Transverse colon (tissue), 4 donors: ENCODE measurements at places on chromosomes 3 and 15.

- DNase-seq, result no peak
Measured at GRCh38 chr3:40717471-40717870, 192.7 kb downstream of the ZNF621 start.

GRCh38 chr3:129278966-129279906 is 566 bp downstream of the HMCES start:
- DNase-seq, result peak; percentile 47

GRCh38 chr3:119601154-119601553 is 3.5 kb downstream of the PLA1A start:
- no peak for DNase-seq

GRCh38 chr3:123352134-123352554 is 96.7 kb downstream of the ADCY5 start:
- no peak for DNase-seq

DNA sequence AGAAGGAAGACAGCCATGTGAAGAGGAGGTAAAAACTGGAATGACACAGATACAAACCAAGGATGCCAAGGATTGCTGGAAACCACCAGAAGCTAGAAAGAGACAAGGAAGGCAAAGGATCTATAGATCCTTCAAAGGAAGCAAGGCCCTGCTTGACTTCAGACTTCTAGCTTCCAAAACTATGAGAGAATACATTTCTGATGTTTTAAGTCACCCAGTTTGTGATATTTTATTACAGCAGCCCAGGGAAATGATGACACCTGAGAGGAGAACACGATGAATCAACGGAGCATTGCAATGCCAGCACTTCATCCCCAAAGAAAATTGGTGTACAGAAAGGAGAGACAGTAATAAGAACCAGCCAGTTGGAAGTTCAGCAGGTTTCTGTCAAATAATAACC is 116.3 kb downstream of the MAGI1 start:
- no peak for DNase-seq

GRCh38 chr15:39873978-39874377 is 46.1 kb downstream of the GPR176 start:
- no peak for DNase-seq

DNA sequence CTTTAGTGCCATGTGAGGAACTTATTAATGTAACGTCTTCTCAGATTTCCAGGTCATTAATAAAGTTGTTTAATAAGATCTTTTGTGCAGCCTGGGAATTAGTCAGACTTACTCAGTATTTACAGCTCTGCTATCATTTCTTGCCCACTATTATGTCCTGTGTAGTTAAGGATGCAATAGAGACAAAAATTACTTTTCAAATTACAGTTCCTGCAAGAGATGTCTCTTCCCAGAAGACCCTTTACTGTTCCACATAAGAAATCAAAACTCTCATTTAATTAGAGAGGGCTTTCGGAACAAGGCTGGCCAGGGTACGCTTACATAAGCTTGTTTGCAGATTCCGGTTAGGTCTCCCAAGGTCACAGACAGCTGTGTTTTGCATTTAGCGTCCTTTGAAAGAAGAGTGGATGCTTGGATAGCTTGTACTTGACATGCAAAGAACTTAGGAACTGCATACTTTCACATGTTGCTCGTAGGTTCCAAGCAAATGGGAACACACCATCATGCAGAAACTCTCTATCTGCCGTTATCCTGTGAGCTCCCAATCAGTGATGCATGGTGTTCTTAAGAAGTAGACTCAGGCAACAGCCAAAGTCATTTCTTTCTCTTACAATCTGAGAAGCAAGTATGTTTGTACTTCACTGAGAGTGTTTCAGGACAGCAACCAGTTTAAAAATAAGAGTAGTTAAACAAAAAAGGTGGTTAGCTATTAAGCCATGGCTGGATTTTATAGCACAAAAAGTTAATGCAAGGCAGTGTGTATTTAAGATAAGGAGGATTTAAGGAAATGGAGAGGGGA is 37.4 kb downstream of the FILIP1L start:
- no peak for DNase-seq

GRCh38 chr3:141876891-141877621 is 613 bp downstream of the ATP1B3 start:
- peak; percentile 65 for DNase-seq

GRCh38 chr3:66498687-66499621 is 1.9 kb downstream of the LRIG1 start:
- no peak for DNase-seq

DNA sequence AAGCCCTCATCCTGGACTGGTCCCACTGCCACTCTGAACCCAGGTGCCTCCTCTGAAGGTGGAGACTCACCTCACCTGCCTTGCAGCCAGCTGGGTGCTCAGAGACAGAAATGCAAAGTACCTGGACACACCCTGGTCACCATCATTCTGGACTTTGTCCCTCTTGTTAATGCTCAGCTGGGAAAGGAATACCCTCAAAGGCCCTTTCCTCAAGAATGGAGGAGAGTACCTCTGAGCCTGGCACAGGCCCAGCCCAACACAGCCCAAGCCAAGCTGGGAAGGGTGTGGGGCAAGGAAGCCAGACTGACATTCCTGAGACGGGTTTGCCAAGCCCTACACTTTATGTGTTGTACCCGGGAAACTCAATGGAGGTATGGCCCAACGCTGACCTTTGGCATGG is 983 bp upstream of the ALAS1 start:
- DNase-seq, result peak; percentile 90

GRCh38 chr3:100395679-100396431 is 5.0 kb downstream of the TOMM70 start:
- DNase-seq, result no peak

GRCh38 chr15:26091184-26091583 is 228.1 kb upstream of the ATP10A start:
- DNase-seq, result no peak

GRCh38 chr15:40046721-40047414 is 7.9 kb upstream of the SRP14 start:
- DNase-seq, result no peak

- DNase-seq, result no peak
Measured at GRCh38 chr3:169266351-169266750, 397.2 kb downstream of the MECOM start.

DNA sequence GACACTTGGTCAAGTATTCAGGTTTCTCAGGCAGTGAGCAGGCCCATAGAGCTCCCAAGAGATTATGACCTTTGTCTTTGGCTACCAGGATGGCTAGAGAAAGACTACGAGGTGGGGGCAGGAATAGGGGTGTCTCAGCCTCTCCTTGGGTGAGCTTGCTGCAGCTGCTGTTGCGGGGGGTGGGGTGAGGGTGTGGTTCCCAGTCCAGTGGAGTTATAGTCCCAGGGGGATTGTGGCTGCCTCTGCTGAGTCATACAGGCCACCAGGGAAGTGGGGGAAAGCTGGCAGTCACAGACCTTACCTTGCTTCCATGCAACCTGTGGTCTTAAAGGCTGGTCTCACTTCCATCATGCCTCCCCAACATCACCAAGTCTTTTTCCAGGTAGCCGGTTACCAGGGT is 31.7 kb downstream of the ATP2C1 start:
- DNase-seq, result no peak

DNA sequence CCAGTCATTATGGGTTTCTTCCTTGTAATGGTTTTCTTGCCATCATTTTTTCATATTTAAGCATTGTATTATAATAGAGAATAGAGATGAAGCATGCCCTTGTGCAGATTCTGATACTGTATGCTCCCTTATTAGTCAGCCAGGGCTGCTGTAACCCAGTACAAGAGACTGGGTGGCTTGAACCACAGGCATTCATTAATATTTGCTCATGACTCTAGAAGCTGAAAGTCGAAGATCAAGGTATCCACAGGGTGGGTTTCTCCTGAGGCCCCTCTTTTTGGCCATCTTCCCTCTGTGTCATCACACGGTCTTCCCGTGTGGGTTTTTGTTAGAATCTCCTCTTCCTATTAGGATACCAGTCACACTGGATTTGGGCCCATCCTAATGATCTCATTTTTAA is 74.5 kb downstream of the FOXP1 start:
- DNase-seq, result no peak

DNA sequence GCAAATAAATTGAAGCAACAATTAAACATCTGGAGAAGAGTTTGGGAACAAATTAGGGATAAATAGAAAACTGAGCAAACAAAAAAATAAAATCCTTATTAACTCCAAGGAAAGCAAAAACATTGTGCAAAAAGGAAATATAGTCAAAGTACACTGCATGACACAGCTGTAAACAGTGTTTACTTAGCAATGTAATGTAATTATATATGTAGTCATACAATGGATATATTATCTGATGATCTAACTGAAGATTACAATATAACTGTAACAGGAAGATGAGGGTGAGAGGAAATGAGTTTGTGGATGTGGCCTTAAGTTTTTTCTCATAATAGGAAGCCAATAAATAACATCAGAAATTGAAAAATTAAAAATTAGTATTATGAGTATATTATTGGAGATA is 42.5 kb downstream of the SCN10A start:
- no peak for DNase-seq

DNA sequence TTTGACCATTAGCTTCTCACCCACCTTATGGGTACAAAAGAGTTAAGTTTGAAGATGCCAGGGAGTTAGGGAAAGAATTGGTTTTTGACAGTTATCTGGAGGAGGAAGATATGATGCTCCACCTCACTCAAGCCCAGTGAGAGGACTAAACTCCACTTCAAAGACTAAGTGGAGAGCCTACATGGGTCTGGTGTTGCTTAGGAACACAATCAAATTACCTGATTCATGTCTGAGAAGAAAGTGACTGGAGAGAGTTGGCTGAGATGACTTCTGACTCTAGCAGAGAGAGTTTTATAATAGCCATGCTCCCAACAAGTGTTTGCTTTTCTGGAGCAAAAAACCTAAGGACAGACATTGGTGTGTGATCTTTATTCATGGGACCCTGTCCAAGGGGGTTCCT is 43.3 kb downstream of the SUCNR1 start:
- no peak for DNase-seq

DNA sequence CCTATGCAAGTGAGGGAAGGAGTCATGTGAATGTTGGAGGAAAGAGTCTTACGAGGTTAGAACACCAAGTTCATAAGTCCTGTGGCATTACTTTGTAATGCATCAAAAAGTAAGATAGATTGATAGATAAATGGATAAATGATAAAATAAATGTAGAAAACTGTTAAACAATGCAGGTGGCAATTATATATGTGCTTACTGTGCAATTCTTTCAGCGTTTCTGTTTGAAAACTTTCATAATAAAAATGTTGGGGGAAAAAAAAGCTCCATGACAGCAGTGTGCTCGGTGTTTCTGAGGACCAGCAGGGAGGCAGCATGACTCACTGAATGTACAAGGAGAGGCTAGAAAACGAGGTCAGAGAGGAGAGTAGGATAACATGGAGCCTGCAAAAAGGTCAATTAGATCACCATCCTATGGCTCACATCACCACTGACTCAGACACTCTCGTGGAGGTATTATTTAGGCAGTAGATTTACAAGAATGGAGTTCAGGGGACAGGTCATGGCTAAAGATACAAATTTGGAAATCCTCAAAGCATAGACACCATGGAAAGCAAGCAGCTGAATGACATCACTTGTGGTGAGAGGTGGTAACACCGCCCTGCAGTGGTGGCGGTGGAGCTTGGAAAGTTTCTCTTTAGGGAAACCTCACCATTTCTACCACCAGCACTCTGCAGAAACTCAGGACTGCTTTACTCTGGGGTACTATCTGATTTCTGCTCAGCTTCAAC is 219.8 kb downstream of the CTNNB1 start:
- no peak for DNase-seq

DNA sequence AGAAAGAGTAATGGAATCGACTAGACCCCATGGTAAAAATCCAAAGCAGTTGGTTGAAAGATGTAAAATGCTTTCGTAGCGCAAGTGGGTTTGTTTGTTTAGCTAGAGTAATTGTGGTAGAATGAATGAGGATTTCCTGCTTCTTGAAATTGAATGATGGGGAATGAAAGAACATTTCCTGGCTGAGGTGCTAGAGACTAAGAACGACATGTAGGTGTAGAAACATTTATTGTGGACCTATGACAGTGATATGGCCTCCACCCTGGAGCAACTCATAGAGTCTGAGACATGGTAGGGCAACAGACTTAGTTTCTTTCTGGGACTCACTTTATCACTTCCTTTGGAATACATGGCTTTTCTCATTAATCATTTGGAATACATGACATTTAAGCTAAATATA is 467.6 kb upstream of the CFAP20DC start:
- DNase-seq, result no peak

GRCh38 chr3:186180151-186180550 is 71.3 kb upstream of the ETV5 start:
- no peak for DNase-seq
